ENCODE measurements at places on chromosomes 4 and X. TPM values are rescaled to one million over a fixed set of nuclear protein-coding genes. Genes with fewer than 3 reads are reported as not detected.
A peak's percentile ranks its signal among the peaks of the same experiment; 100 is the strongest.

GRCh38 chr4:96170198-96170597 lies 330.3 kb downstream of the PDHA2 start:
- no peak for DNase-seq

- DNase-seq, result no peak
These were observed 29.7 kb downstream of the DCX start for GRCh38 chrX:111382277-111382676.

The MAGEC1 gene
- total RNA-seq, result not detected

The INTU gene
- 10.1 TPM for total RNA-seq

DNA sequence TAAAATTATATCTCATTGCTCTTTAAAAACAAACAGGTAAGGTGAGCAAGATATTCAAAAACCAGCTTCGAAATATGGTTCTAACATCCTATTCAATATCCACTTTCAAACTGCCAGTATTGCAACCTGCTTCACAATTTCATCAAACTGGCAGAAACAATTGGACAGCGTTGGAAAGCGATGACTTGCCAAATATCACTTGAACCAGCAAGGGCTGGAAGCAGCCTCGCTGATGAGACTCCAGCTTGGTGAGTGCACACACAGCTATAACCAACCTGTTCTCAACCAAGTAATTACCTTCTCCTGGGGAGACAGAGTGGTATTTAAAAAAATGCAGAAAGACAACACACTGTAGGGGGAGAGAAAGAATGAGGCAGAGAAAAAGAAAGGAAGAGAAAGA lies 155.8 kb upstream of the RAI2 start:
- DNase-seq, result no peak

DNA sequence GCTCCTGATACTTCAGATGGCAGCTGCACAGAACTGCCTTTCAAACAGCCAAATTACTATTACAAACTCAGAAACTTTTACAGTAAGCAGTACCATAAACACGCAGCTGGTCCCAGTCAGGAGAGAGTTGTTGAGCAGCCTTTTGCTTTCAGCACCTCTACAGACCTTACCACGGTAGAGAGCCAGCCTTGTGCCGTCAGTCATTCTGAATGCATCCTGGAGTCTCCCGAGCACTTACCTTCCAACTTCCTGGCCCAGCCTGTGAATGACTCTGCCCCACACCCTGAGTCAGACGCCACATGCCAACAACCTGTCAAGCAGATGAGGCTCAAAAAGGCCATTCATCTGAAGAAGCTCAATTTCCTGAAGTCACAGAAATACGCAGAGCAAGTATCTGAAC lies 12.4 kb downstream of the ZBTB49 start:
- no peak for DNase-seq

- DNase-seq, result no peak
These were observed 3.1 kb upstream of the SLC9B2 start for GRCh38 chr4:103079621-103080020.

The GRID2 gene
- total RNA-seq, result 0.03 TPM

The MUC7 gene
- not detected for total RNA-seq

DNA sequence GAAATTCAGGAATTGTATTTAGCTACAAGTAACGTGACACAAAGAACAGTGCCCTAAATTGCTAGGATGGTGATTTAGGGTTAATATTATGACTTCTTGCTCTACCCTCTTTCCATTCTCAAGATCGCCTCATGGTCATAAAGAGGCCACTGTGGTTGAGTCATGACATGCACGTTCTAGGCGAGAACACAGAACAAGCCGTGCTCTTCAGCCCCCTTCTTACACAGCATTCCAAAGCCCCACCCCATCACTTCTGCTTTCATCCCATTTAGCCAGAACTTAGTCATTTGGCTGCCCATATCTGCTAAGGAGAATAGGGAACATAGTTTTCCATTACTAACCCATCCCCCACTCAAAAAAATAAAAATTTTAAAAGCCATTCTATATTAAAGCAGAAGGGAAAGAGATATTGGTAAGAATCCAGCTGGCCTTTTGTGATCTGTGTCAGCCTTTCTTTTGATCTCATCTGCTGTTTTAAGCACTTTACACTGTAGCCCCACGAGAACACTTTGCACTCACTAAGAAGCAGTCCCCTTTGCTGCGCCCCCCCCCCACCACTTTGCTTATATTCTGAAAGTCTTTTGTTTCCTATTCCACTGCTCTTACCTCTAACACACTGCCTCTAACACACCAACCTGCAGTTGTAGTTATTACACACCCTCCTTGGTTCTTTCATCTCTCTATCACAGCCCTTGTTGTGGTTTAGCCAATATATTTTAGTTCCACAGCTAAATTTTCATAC lies 28.4 kb downstream of the NPNT start:
- no peak for DNase-seq

DNA sequence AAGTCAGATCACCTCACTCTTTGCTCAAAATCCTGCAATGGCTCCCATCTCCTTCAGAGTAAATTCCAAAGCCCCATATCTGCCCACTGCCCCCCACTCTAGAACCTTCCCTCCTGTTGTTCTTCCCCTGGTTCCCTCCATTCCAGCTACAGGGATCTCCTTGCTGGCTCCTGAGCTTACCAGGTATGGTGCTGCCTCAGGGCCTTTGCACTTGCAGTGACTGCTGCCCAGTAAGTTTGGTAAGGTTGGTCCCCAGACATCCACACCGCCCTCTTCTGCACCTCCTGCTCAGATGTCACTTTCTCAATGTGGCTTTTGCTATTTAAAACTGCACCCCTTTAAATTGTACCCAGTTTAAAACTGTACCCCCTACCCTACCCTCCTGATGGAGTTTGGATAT lies 7.8 kb upstream of the MAN2B2 start:
- DNase-seq, result no peak

The TRIM75 gene
- not detected for total RNA-seq

The IL13RA2 gene
- total RNA-seq, result 0.32 TPM

DNA sequence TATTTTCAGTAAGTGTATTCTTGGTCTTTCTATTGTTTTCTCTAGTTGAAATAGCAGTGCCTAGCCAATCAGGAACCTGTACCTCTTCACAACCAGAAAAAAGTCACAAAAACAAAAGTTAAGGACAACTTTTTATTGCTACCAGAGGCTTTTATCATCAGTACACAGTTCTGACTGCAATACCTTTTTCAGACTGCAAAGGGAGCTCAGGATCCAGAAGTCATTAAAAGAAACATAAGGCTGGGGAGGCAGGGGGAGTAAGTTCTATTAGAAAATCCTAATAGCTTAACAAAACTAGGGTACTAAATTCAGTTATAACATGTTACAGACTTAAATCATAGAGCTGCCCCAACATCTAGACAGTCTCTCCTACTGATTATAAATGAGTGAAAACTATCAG lies 28.8 kb downstream of the CCNI start:
- no peak for DNase-seq

- no peak for DNase-seq
These were observed 401.3 kb upstream of the BOD1L1 start for GRCh38 chr4:14028862-14029261.

DNA sequence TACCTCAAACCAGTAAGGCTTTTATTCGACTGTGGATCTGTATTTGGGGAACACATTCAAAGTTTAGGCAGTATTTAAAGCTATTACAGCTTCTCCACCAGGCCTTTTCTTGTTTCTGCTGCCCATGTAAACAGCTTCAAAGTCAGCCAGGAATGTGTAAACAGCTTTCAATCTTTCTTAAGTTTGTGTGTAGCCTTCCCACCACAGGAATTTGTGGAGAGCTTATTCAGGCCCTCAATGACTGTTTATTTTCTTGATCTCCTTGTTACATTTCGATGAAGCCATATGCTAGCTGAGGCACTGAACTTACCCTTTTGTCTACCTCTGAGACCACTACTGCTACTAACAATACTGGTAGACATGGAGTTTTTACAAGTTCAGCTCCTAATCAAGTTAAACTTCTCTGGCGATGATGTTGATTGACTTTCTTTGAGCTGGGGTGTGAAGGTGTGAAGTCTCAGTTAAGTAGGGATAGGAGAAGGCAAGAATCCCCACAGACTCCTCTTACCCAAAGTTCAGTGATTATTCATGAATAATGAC lies 72.6 kb downstream of the NWD2 start:
- DNase-seq, result no peak

The LARP1B gene
- 23.0 TPM for total RNA-seq

- peak; percentile 10 for DNase-seq
These were observed 37.1 kb upstream of the ELF2 start for GRCh38 chr4:139214039-139214534.

GRCh38 chr4:162229670-162230069 lies 65.9 kb upstream of the FSTL5 start:
- DNase-seq, result no peak

DNA sequence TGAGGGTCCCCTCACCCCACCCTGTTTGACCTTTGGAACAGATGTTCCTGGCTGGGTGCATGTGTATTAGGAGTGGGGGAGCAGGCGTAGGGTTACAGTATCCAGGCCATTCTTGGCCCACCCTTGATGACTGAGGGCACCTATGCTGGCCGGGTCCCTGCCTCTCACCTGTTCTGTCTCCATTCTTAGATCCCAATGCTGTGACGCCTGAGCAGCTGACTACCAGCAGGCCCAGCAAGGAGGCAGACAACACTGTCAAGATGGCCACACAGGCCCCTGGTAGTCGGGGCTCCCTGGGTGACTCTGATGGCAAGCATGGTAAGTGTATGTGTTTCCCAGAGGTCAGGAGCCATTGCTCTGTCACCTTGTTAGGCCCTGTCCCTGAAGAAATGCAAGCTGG lies 10.9 kb downstream of the EFNB1 start:
- no peak for DNase-seq

GRCh38 chrX:121931567-121931966 lies 884.2 kb downstream of the GLUD2 start:
- no peak for DNase-seq

The NALF2 gene
- total RNA-seq, result 1.8 TPM

DNA sequence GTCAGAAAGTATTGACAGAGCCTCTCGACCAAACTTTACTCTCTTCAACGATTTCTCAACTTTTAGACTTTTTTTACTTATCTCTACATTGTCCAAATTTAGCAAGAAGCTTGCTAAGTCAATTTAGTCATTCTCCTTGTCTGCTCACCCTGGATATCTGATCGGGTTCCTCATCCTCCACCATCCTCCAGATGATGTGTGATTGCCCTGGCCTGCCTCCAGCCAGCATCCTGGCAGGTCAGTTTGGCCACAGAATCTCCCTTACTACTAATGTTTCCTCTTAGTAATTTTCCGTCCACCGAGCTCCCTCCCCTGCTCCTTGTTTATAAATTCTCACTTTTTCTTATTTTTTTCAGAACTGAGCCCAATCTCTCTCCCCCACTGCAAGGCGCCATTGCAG lies 167.9 kb upstream of the ZFP42 start:
- no peak for DNase-seq

- no peak for DNase-seq
These were observed 561.5 kb upstream of the PCDH10 start for GRCh38 chr4:132587626-132588025.

GRCh38 chr4:589219-589963 lies 13.3 kb upstream of the TMEM271 start:
- DNase-seq, result no peak
